Cerebellar nuclear complex (tissue), 1 donor: ENCODE measurements at places on chromosomes 2 and 18.

GRCh38 chr2:184921676-184922075 lies 323.3 kb downstream of the ZNF804A start:
- DNase-seq = no peak

DNA sequence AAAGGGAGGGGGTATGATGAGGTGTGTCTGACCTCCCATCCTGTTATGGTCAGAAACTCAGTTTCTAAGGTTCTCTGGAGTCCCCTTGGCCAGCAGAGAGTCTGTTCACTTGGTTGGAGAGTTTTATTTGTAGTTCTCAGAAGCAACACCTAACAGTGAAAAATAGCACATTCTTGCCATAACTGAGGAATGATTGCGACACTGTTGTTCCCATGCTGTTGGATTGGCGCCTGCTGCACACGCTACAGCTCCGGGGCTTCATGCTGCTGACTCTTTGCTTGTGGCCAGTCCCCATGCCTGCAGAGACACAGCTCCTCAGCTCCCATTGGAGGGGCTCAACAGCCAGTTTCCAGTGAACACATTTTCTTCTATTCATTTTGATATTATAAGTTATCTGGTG lies 42.1 kb downstream of the TPGS2 start:
- no peak for DNase-seq

- DNase-seq = no peak
These were observed 55.1 kb upstream of the TTC27 start for GRCh38 chr2:32572737-32573136.

DNA sequence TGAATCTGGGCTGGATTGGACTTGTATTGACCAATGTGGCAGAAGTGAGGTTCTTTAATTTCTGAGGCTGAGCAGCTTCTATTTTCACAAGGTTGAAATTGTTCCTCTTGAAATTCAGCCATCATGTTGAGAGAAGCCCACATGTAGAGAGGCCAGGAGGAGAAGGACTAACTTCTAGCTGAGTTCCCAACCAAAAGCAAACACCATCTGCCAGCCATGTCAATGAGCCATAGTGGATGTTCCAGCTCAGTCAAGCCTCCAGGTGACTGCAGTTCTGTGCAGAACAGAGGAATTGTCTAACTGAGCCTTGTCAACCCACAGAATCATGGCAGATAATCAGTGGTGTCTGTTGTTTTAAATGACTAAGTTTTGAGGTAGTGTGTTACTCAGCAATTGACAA lies 110.6 kb upstream of the ACVR1 start:
- peak; percentile 14 for DNase-seq

DNA sequence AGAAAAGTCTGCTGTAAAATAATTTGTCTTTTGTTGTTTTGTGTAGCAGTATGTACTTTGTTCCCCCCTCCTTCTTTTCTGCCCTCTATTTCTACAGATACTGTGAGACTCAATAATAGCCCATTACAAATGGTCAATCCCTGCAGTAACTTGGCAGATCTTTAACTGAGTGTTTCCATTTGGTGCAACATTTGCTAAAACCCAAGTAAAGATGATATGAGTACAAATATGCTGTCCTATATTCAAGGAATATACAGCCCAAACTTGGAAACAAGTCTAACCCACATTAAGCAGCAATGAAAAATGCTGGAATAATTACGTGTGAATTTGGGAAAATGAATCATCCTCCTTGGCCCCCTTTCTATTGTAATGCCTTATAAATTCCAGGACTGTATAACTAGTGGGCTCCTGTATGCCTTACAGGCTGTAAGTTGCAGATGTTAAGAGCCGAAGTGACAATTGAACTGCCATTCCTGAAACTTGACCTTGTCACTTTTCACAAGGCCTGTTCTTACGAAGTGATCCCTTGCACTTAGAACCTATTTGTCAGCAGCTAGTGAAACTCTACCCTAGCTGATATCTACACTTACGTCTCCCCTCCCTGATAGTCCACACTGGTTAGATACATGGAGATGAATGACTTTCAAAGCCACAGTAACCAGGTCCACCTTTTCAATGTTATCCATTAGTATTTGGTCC lies 104.9 kb downstream of the IRS1 start:
- DNase-seq = no peak

DNA sequence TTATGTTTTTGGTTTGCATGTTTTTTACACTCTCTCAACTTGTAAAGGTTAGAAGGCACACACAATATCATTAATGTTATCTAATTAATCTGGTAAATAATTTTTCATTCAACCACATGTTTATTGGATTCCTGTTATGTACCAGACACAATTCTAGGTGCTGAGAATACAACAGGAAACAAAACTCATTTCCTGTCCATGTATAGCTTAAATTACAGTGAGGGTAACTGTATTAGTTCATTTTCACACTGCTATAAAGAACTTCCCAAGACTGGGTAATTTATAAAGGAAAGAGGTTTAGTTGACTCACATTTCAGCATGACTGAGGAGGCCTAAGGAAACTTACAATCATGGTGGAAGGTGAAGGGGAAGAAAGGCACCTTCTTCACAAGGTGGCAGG lies 270.5 kb downstream of the TRIB2 start:
- DNase-seq = no peak

- no peak for DNase-seq
These were observed 341.4 kb downstream of the LPIN1 start for GRCh38 chr2:12087671-12088380.

DNA sequence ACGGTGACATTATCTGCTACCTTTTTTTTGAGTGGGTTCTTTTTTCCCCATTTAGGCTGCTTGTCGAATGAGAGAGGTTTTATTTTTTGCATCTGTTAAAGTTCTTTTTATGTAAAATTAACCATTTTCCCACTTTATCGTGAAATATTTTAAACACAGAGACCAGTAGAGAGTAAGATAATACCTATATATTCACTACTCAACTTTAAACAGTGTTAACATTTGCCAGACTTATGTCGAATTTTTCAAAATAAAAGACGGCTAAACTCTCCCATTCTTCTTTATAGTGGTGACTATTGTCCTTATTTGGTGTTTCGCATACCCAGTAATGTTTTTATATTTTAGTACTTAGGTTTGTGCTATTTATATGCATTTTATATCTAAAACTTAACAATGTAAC lies 743 bp upstream of the PUS10 start:
- no peak for DNase-seq

GRCh38 chr2:215612786-215613185 lies 176.9 kb upstream of the FN1 start:
- DNase-seq = no peak

- no peak for DNase-seq
These were observed 573.7 kb upstream of the POU3F3 start for GRCh38 chr2:104280216-104280615.

GRCh38 chr18:62596145-62597005 lies 73.5 kb downstream of the ZCCHC2 start:
- DNase-seq = no peak

- no peak for DNase-seq
These were observed 1.1 kb upstream of the HOXD8 start for GRCh38 chr2:176128172-176128981.

DNA sequence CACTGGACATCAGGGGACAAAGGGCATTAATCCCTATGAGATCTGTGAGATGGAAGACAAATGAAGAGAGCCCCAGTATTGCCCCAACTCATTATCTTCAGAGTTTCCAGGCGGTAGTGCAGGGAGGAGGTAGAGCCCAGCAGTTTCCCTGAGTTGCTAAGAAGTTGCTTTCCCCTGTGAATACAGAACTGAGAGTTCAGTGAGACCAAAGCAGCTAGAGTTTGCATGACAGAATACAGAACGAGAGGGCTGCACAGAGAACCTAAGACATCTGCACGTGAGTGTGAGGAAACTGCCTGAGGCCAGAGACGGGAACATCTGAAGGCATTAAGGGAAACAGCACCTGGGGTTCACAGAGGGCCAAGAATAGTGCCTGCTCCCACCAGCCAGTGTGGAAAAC lies 18.1 kb upstream of the PGAP1 start:
- DNase-seq = no peak

- no peak for DNase-seq
These were observed 73.0 kb downstream of the L3MBTL4 start for GRCh38 chr18:6341709-6342108.

DNA sequence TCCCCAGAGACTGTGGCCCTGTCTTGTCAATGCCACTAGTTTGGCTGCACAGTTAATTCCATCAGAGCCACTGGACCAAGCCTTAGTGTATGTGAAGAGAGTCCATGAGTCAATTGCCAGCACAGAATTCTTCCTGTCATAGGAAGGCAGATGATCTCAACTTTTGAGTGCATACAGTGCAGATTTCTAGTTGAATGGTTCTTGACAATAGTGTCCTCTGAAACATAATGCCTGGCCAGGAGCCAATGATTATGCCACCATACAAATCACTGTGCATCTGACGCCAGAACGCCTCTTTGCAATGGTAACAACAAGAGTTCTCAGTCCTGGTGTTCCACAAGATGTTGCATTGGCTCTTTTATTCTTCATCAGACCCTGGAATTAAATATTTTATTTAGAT lies 7.1 kb downstream of the NEUROD1 start:
- DNase-seq = peak; percentile 47

DNA sequence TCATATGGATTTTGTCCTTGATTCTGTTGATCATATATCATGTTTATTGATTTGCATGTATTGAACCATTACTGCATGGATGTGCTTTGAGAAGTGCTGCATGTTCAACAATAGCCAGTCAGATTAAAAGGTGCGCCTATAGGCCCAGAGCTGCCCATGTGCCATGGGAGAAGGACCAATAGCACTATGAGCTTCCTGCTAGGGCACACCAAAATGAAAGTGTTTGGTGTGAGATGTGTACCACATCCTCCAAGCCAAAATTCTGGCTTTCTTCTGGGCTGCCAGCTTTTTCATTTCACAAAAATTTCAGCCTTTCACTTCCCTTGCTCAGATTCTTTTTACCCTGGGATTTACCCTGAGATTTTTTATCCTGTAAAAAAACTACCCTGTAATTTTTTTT lies 34.8 kb upstream of the MMADHC start:
- no peak for DNase-seq

GRCh38 chr2:59871830-59872229 lies 681.6 kb downstream of the BCL11A start:
- no peak for DNase-seq

DNA sequence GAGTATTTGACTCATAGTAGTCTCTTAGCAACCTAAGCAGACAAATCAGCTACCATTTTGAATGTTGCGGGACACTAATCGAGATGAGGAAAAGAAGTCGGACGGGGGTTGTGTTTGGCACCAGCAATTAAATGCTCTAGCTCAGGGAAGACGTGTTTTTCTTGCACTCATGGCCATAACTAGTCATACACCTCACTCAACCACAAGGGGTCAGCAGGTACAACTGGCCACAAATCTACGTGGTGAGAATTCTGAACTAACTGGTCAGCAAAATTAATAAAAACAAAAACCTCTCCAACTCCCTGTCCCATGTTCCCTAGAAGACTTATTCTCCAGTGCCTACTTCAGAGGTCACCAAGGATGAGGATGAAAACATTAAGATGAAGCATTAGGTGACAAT lies 1467.8 kb downstream of the DPP10 start:
- no peak for DNase-seq

DNA sequence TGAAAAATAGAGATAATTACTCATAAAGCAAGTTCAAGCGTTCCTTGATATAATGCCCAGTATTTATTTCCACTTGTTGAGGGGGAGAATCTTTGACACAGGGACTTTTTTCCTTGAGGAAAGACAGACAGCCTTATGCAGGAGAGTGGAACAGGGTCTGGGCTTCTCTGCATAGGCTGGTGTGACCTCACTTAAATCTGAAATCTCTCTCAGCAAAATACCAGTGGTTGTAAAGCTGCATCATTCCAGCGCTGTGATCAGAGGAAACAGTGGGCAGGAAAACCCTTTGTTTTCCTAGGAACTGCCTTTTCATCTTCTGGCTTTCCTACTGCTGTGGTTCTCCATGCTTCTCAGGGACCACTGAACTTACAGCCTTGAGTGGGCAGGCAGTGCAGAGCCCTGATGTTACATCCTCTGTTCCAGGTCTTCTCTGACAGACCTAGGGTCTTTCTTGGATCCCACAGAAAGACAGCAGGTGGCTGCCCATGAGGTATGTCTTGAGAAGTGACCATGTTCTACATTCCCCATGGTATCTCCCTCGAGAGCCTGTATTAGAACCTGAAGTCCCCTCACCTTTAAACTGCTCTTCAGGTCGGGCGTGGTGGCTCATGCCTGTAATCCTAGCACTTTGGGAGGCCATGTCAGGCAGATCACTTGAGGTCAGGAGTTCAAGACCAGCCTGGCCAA lies 17.6 kb upstream of the MAP4K4 start:
- no peak for DNase-seq

DNA sequence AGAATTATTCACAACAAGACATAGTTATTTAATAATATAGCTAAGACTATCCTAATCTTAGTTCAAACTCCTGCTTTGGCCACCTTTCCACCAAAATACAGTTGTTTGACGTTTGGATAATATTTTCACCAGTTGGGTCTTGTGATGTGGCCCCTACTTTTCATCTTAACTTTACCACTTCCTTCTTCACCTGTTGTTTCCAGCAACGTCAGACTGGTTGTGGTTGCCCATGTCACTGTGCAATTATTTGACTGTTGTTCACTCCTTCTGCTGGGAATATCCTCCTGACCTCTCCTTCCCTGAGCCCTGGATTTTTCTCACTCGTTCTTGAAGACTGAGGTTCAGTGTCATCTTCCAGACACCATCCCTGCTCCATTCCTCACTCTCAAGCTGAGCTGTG lies 132.2 kb upstream of the RASGRP3 start:
- DNase-seq = no peak

GRCh38 chr2:21676041-21676440 lies 552.3 kb downstream of the TDRD15 start:
- no peak for DNase-seq

DNA sequence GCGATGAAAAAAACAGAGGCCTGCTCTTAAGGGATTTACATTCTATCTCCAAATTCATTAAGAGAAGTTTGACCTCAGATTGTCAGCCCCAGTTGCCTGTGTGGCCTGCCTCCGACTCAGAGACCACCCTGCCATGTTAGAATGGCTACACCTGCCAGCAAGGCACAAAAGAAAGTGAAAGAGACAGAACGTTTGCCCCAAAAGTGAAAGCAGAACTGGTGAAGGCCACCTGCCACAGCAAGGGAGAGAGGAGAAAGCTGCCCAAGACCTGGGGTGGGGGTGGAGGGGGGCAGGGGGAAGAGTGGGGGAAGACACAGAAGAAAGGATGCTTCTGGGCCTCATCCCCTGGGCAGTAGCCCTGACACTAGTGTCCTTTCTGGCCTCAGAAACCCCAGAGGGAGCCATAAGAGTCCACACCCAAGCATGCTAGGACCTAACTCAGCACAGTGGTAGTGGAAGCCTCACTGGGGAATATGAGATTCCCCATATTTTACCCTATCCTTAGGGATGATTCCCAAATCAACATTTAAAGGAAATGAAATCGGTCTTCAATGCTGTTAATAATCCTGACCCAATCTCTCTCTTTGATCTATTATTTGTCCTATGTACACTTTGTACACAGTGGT lies 389.7 kb downstream of the TXNL1 start:
- no peak for DNase-seq

GRCh38 chr2:51013079-51013932 lies 18.6 kb downstream of the NRXN1 start:
- DNase-seq = no peak
